ENCODE measurements at places on chromosomes 4 and X.

DNA sequence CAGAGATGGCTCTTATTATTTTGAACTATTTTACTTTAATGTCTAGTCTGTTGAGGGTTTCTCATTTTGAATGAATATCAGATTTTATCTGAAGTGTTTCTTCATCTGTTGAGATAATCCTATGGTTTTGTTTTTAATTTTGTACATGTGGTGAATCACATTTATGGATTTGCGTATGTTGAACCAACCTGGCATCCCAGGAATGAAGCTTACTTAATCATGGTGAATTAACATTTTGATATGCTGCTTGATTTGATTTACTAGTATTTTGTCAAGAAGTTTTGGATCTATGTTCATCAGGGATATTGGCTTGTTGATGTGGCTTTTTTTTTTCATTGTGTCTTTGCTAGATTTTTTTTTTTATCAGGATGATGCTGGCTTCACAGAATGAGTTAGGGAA, 2390.9 kb downstream of the PCDH7 start:
- H3K4me1 ChIP-seq: no peaks in the 10 kb centered on the region
- no peak for DNase-seq
- peaks cover 2% of the 10 kb centered on the region for H3K36me3 ChIP-seq
- no peak overlapping the region for H3K4me3 ChIP-seq
- H3K27ac ChIP-seq: no peak overlapping the region
- H3K27me3 ChIP-seq: no peaks in the 10 kb centered on the region

DNA sequence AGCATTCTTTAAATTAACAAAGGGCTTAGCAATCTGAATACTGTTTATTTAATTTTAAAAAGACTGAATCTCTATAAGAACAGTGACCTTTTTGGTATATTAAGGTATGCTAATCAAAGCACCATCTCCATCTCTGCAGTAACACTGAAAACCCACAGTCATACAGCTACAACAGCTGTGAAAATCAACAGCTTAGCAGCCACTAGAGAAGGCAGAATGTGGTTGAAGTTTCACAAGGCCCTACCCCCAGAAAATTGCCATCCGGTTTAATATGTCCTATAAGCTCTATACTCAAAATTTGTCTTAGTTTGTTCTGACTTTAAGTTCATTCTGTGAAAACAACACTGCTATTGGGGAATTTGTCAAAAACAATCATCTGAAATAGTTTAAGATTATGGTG, 128.7 kb downstream of the OPHN1 start:
- H3K27me3 ChIP-seq: no peaks in the 10 kb centered on the region
- DNase-seq: no peak
- no peak overlapping the region for H3K27ac ChIP-seq
- H3K4me1 ChIP-seq: peaks cover 9% of the 10 kb centered on the region

- H3K4me1 ChIP-seq: peaks cover 2% of the 10 kb centered on the region
- peak overlapping the region; percentile 68 for H3K4me3 ChIP-seq
- peaks cover 1% of the 10 kb centered on the region for H3K36me3 ChIP-seq
- no peak for DNase-seq
- no peak overlapping the region for H3K27ac ChIP-seq
These were observed 63.9 kb downstream of the TRAPPC11 start for GRCh38 chr4:183722731-183723560.

DNA sequence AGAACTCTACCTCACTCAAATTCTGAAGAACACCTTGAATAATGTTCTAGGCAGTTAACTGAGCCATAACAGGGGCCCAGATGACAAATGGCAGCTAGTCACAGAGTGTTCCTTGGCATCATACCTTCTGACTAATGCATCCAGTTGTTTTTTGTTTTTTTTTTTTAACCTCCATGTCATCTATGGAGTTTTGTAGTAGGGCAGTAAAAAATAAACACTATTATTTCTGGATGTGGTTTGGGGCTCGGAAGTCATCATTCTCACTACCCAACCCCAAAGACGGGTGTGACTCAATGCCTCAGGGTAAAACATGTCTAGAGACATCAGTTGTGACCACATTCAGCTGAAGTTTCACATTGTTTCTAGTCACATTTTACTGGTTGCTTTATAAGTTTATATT, 31.2 kb upstream of the MCF2 start:
- no peaks in the 10 kb centered on the region for H3K27me3 ChIP-seq
- H3K27ac ChIP-seq: no peak overlapping the region
- no peak for DNase-seq

DNA sequence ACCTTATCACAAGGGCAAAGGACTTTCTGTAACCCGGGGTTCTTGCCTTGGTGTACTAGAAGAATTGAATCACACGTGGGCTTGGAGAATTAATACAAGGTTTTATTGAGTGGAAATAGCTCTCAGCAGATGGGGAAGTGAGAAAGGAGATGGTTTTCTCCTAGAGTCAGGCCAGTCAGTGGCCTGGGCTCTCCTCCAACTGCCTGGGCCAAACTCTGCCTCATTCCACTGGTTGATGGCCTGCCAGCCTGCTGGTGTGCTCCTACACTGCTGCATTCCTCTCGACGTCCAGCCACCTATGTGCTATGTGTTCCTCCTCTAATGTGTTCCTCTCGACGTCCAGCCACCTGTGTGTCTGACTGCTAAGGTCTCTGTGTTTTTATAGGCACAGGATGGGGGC, 35.3 kb upstream of the SPIN2A start:
- no peak overlapping the region for H3K27ac ChIP-seq
- H3K36me3 ChIP-seq: no peaks in the 10 kb centered on the region

GRCh38 chr4:156477636-156478035, 494.0 kb downstream of the PDGFC start:
- no peak for DNase-seq
- H3K4me3 ChIP-seq: no peak overlapping the region
- no peak overlapping the region for H3K27ac ChIP-seq
- H3K4me1 ChIP-seq: peaks cover 51% of the 10 kb centered on the region
